NCI-H2081 treated with DMSO at 0.1 percent for 48 hours (cell line): ENCODE measurements at places on chromosomes 7 and 10.

DNA sequence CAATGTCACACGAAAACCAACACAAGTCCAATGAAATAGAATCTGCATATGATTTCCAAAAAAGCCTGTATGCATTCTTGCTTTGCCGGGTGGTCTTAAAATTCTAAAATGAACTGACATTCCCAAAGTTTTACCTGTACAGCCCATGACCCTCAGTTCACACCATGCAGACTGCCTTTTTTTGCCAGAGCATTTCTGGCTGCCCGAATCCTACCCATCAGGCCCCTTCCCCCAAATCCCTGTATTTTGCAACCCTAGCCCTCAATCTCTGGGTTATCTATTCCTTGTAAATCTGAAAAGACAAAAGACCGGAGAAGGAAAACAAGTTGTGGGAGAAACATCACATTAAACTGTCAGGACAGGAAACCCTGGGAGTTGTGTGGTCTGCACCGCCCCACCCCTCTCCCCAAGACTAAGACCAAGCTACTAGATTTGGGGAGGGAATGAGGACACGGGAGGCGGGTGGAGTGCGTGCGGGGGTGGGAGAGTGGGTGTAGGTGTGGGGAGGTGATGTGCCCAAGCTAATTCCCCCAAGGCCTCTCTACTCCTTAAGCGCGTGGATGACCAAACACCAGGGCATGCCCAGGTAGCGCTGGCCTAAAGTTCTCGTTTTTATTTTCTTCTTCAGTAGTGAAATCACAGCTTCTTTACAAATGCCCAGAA, 1.4 kb downstream of the JCAD start:
- DNase-seq = no peak

DNA sequence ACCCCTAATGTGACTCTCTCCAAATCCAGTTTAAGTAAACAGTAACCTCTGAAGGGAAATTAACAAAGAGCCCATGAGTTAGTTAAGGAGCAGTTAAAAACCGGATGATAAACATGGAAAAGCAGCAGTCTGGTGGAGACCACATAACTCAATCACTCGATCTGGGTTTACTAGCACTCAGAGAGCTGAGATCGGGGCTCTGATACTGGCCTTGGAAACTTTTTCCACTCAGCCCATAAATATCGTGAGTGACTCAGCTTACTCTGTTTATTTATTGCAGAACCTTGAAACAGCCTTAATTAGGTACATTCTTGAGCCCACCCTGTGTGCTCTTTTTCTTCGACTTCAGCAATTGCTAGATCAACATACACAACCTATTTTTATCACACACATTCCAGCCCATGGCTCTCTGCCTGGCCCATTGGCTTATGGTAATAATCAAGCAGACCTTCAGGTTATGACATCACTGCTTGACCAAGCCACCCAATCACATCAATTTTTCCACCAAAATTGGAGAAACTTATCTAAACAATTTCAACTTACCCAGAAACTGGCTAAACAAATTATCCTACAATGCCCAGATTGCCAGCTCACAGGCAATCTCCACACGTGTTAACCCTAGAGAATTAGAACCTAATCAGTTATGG, 82.2 kb upstream of the GPR22 start:
- DNase-seq = no peak

DNA sequence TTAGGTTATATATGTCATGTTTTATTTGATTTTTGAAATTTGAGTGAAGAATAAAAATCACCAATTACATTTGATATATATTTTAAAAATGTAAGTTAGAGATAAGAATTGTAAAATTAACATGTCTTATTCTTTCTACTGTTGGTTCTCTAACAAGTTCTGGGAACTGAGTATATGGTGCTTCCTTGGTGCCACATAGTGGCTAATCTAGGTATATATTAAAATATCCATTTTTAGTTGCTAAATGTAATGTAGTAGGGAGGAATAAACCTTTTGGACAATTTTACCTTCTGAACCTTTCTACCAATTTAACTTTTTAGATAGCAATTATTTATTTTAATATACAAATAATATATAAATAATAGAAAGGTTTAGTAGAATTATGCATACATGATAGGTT, 17.5 kb downstream of the CFAP69 start:
- DNase-seq = peak; percentile 29

DNA sequence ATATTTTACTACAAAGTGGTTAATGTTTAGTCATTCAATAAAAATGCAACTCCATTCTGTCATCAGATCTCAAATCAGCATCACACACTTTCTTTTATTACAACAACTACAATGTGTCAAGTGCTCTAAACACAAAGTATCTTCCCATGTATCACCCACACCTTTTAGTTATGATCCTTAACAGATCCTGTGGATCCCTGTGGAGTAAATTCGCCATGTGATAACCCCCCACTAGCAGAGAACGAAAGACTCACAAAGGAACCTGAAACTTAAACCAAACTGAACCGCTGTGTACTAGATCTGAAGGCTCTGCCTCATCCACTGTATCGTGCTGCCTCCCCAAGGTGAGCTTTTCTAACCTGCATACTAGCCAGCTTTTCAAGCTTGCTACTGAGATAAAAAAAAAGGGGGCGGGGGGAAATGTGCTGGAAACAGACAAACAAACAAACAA, 1.7 kb downstream of the DPY19L1 start:
- DNase-seq = no peak

GRCh38 chr7:94510582-94511496, 1.2 kb downstream of the CASD1 start:
- peak; percentile 86 for DNase-seq

GRCh38 chr10:38050212-38050611, 39.7 kb downstream of the ZNF33A start:
- DNase-seq = no peak

- DNase-seq = no peak
These were observed 19.1 kb downstream of the ACADSB start for GRCh38 chr10:123027861-123028260.

DNA sequence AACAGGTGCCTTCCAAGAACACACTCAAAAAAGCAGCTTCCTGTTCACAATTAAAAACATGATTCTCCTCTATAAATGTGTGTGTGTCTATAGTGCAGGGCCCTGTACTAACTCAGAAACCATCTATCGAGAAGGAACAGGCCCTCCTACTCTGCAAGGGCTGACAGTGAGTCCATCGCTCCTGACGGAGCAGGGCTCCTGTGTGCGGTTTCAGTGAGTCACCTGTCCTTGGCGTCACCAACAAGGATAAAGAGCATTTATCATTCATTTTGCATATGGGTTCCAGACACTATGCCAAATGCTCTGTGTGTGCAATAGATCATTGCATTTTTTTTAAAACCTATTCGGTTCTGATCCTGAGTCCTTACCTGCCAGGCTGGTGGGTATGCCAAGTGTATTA, 63.7 kb downstream of the TACC2 start:
- DNase-seq = no peak

DNA sequence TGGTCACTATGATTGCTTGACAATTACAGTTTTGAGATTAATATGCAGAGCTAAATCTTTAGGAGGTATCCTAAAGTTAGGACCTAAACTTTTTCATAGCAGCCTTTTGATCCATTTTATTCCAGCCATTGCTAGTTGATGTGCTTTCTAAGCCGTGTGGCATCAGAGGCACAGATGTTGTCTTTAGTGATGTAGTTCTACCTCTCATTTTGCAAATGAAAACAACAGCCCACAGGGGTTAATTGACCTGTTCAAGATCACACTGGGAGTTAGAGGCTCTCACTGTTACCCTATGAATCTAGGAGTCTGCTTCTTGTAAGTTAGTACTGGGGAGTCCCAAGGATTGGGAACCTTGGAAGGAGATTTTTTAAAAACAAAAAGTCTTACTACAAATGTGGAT, 10.6 kb downstream of the AUTS2 start:
- no peak for DNase-seq

- DNase-seq = no peak
These were observed 253.1 kb upstream of the SHH start for GRCh38 chr7:156065400-156065799.

DNA sequence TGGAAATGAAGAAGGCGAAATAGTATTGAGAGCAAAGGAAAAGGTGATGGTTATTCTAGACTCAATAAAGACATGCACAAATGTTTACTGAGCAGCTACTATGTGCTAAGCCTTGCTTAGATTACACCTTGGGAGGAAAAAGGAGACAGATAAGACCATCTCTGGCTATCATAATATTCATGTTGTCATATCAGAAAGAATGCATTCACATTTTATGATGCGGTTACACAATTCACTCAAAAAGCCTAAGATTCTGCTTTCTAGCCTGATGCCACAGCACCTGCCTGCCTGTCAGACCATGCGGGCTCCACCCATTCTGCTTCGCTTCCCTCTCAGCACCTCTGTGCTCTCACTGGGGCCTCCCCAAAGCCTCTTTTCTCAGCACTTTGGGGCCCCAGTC, 100.9 kb downstream of the JCAD start:
- DNase-seq = no peak

DNA sequence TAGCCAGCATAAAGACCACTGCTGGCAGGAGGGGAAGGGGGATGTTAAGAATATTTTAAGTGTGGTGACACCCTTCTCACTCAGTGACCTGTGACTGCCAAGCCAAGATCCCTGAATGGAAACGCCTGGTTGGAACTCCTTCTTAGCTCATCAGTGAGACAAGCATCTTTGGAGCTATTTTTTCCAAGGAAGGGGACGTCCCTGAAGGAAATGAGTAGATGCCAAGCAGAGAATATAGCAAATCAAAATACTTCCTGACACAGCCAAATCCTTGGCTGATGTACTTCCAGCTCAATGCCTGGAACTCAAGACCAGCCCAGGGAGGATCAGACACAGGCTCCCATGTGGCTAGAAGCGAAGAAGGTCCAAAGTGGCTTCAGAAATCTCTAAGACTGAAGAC, 82.2 kb downstream of the SORBS1 start:
- no peak for DNase-seq

GRCh38 chr7:128347647-128348097, 4.0 kb upstream of the RBM28 start:
- no peak for DNase-seq

DNA sequence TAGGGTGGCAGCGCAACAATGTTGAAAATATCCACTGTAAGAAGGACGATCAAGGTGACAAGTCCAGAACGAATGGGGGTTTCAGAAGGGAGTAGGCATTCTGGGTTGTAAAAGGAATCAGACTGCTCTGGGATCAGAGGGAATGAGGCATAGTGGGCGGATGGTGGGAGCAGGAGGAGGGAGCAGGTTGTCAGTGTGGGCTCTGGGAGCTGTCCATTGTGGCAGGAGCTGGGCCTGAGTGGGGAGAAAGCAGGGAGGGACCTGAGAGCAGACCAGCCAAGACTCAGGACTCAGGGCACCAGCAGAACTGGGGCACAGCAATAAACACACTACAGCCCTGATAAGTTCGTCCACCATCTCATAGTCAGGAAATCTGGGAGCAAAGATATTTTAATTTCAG, 292.6 kb upstream of the MKI67 start:
- DNase-seq = no peak

DNA sequence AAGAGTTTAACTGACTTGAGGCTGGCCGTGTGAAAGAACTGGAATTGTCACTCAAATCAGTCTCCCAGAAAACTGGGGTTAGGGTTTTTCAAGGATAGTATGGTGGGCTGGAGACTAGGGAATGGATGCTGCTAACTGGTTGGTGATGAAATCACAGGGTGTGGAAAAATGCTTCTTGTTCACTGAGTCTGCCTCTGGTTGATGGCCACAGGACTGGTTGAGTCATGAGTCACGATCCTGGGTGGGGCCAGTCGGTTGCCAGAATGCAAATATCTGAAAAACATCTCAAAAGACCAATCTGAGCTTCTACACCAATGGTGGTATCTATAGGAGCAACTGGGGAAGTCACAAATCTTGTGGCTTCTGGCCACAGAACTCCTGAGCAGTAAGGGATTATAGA, 16.3 kb upstream of the BAMBI start:
- DNase-seq = no peak

- DNase-seq = no peak
These were observed 6.5 kb downstream of the STAMBPL1 start for GRCh38 chr10:88886557-88886956.

GRCh38 chr10:15411010-15411409, 39.9 kb upstream of the FAM171A1 start:
- no peak for DNase-seq

GRCh38 chr10:124287791-124288190, 130.9 kb downstream of the OAT start:
- DNase-seq = no peak

GRCh38 chr10:45239642-45240041, 75.8 kb downstream of the OR13A1 start:
- DNase-seq = no peak

DNA sequence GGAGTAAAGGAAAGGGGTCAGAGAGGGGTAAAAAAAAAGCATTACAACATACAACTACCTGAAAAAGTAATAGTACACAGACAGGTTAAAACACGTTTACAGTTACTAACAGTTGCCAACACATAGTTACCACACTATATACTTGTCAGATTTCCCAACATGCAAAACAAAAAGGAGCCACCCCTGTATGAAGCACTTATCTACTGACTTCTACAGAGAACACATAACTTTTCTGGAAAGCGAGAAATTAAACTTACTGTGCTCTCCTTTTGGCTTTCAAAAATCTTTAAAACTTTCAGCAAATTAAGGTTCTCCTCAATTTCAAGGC, 2.1 kb downstream of the ABI1 start:
- no peak for DNase-seq

- no peak for DNase-seq
These were observed 121.4 kb upstream of the CHST15 start for GRCh38 chr10:124214610-124215375.

DNA sequence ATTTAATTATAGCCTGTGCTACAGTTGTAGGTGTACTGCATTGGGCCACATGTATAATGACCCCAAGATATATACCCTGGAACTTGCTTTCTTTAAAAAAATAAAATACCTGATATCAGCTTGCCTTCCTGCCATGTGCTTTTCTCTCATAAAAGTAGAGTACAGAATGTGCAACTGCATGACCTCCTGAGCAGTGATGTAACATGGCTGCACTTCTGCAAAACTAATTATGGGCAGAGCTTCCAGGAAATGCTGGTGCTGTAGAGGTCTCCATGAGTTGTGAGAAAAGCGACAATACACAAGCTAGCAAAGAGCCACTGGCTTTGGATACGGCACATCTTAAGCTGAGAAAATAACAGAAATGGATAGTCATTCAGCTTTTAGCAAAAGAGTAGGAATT, 6.5 kb upstream of the ERLIN1 start:
- no peak for DNase-seq

- DNase-seq = no peak
These were observed 20.4 kb downstream of the KLLN start for GRCh38 chr10:87842776-87843497.

GRCh38 chr7:51045319-51046102, 262.8 kb upstream of the GRB10 start:
- no peak for DNase-seq
